ENCODE measurements at places on chromosomes 3 and 15.
A peak's percentile ranks its signal among the peaks of the same experiment; 100 is the strongest.

- no peak for DNase-seq
Measured at GRCh38 chr3:101513419-101513986, 491 bp upstream of the SENP7 start.

DNA sequence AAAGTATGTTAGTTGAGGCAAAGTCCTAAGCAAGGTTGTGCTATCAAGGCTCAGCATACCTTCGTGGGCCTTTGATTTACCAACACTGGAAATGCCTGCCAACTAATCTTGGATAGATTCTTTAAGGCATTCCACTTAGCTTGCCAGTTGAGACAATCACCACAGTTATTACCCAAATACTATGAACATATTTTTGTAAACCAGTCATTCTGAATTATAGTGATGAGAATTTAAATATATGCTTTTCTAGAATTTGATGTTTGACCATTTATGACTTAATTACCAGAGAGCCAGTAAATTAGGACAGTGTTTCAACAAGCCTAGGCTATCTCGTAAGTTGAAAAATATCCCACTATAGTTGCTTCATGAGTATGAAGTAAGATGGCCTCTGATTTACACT, 15.5 kb downstream of the TRIM59 start:
- peak; percentile 52 for DNase-seq

- no peak for DNase-seq
Measured at GRCh38 chr3:53822331-53822741, 23.9 kb downstream of the CHDH start.

- DNase-seq: no peak
Measured at GRCh38 chr15:63254991-63255390, 22.4 kb upstream of the APH1B start.

DNA sequence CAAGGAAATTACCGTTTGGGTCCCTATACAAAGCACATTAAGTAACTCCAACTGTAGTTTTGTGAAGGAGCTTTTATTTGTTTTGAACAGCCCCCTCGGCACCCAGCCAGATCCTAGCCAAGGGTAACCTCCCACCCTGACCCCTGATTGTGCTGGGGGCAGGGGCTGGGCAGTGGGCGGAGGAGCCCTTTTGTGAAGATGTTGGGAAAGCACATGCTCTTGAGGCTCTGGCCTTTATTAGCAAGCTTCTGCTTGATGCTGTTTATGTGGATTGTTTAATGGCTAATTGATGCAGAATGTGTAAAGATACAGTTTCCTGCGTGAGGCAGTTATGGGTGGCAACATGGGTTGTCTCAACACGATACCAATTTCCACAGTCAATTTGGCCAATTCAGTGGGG, 136.5 kb downstream of the MAP2K5 start:
- DNase-seq: no peak

- DNase-seq: peak; percentile 46
Measured at GRCh38 chr15:62071711-62072308, 5.0 kb downstream of the C2CD4A start.

DNA sequence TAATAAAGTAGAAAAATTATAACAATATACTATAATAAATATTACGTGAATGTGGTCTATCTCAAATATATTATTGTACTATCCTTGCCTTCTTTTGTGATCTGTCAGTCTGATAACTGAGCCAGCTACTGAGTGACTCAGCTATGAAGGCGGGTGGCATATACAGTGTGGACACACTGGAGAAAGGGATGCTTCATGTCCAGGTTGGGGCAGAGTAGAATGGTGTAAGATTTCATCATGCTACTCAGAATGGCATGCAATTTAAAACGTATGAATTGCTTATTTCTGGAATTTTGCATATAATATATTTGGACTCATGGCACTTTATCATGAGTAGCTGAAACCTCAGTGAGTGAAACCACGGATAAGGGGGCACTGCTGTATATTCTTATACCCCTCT, 172.9 kb upstream of the TBC1D5 start:
- peak; percentile 13 for DNase-seq

DNA sequence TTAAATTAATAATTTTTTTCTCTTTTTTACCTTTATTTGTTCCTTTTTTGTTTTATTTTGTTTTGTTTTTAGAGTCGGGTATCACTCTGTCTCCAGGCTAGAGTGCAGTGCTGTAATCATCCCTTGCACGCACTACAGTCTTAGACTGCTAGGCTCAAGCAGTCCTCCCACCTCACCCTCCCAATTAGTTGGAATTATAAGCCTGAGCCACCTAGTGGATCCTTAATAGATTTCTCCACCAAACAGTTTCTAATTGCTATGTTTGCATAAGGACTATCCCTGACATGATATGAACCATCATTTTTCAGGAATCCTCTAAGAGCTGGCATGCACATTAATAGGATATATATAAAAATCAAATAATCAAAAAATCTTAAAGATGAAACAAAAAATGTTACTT, 993.2 kb downstream of the OTOL1 start:
- peak; percentile 38 for DNase-seq

- no peak for DNase-seq
Measured at GRCh38 chr3:141055136-141055535, 4.0 kb downstream of the SPSB4 start.

GRCh38 chr15:45307230-45307924, 55.3 kb downstream of the SLC28A2 start:
- DNase-seq: peak; percentile 68

- no peak for DNase-seq
Measured at GRCh38 chr3:107368654-107369398, 8.4 kb upstream of the CCDC54 start.

DNA sequence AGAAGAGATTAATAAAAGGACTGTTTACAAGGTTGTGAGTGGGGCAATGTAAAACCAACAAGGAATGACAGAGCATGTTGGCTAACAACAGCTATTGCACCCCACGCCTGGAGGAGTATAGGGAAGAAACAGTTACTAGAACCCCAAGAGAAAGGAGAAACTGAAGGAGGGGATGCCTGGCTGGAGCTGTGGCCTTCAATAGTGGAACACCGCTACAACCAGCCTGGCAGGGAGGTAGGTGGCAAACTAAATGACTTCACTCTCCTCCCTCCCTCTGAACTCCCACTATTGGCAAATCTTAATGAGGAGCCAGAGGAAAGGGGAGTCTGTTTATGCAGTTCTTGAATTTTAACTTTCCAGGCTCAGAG, 7.2 kb upstream of the CD47 start:
- DNase-seq: no peak

GRCh38 chr3:26681632-26682031, 59.1 kb downstream of the LRRC3B start:
- no peak for DNase-seq

- peak; percentile 98 for DNase-seq
Measured at GRCh38 chr15:63089260-63090043, 32.2 kb upstream of the LACTB start.

- no peak for DNase-seq
Measured at GRCh38 chr3:141311170-141311495, 57.2 kb upstream of the ZBTB38 start.

- peak; percentile 90 for DNase-seq
Measured at GRCh38 chr15:48963524-48964113, at the start of gene SHC4. TSS of gene SHC4 (minus strand) at chr15:48963919. CDS start at chr15:48963015, 904 bp downstream.

DNA sequence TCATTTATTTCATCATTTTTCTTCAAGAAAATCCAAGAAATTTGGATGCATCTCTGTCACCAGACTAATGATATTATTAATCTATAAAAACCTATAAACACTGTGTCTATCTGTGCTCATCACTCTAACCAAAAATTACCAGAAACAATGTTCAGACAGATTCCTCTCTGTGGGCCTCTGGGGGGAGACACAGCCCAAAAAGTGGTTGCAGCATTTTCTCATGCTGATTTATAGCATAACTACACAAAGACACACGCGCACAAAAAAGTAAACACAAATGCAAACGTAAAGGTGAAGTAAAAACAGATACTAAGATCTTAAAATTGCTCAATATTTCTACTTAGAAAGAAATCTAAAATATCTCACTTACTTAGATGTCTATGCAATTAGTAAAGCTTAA, 976.0 kb downstream of the GBE1 start:
- no peak for DNase-seq

- peak; percentile 59 for DNase-seq
Measured at GRCh38 chr3:178436773-178437172, 99.5 kb upstream of the KCNMB2 start.

DNA sequence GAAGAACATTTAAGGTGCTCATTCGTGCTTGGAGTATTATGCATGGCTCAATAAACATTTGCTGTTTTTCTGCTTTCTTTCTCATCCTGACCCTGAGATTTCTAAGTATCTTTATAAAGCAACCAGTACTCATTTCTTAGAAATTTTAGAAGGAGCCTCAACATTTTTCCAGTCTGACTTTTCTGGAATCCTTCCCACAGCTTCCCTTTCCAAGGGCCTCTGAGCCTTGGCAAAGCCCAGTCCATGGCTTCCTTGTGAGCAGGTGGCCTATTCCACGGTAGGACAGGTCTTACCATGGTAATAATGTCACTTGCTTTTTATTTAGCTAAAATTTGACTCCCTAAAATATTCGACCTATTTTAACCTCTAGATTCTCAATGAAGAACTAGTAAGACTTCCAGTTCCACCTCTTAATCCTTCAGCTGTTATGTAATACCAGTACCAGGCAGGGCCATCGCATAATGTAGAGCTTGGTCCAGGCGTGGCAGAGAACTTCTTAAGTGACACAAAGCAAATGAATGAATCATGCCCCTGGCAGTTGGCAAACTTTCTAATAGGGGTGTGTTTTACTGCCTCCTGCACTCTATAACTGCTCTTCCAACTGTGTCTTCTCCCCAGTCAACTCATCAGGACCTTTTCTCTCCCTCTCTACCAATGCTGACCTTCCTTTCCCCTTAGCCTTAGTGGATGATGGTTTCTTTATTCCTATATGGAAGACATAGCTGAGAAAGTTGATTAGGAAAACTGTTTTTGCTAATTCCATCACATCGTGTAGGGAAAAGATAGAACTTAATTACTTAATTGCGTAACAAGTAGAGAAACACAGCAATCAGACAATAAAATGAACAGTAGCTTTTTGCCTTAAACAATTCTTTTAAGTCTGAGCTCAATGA, 894 bp upstream of the TM4SF4 start:
- peak; percentile 88 for DNase-seq

GRCh38 chr3:52704611-52705437, 767 bp downstream of the GLT8D1 start:
- DNase-seq: peak; percentile 29
